ENCODE measurements at places on chromosomes 5 and 9.

DNA sequence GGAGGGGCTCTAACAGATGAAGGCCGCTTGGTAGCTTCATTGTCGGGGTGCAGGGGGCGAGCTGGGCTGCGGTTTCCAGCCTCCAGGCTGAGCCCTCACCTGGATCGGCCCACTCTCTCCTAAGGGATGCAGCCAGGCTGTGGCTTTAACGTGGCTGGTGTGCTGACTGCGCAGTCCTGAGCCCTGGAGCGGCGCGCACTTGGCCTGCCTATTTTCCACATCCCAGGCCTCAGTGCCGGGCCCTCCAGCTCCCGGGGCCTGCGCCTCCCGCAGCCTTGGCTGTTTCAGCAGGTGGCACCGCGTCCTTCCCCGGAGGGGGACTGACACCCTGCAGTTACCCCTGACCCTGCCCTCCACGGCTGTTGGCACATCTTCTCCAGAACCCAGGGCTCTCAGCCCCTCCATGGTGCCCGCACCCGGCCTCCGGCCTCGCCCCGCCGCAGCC is 1.4 kb downstream of the RNU6ATAC start:
- no peak for DNase-seq

- DNase-seq, result no peak
Measured at GRCh38 chr9:1938135-1938534, 77.0 kb upstream of the SMARCA2 start.

- DNase-seq, result no peak
Measured at GRCh38 chr9:123615381-123615780, 259.4 kb downstream of the CRB2 start.

DNA sequence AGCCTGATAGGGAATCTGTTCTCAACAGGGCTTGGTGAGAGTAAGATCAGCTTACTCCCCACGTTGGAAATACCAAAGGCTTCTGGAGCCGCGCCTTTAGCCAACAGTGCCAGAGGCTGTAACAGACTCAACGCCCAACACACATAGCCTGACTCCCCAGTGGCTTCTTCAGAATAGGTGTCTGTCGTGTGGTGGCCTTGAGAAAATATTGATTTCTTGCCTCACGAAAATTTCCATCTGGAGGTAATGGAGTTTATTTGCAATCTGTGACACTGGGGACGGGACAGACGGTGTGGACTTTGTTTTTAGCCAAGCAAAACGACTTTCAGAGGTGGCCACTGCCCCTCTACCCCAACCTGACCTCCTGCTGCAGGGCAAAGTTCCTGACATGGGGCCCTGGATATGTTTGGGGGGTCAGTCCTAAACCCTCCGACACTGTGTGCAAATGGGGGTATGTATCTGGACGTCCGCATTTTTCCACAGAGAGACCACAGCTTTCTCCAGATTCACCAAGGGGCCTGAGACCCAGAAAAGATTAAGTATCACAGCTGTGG is 189.3 kb downstream of the CDK5RAP2 start:
- DNase-seq, result no peak

DNA sequence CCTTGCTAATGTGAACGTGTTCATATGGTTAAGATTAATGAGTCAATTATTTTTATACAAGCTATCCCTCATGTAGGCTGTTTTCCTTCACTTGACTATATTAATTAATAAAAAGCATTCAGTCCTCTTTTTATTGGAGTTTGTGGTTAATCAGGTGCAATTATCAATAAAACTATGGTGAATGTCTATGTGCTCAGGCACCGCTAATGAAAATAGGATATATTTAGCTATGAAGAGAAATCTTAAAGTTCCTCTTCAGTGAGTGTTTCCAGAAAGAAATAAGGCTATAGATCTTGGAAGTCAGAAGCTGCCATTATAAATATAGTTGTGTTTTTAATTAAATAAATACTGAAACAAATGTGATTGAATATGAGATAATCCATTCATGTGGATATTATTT is 422.1 kb downstream of the DMAC1 start:
- DNase-seq, result no peak

GRCh38 chr5:60297658-60298057 is 402.3 kb downstream of the DEPDC1B start:
- no peak for DNase-seq

- no peak for DNase-seq
Measured at GRCh38 chr5:72783354-72783753, 33.1 kb upstream of the TNPO1 start.

- DNase-seq, result no peak
Measured at GRCh38 chr5:83157163-83157562, 79.8 kb downstream of the XRCC4 start.

DNA sequence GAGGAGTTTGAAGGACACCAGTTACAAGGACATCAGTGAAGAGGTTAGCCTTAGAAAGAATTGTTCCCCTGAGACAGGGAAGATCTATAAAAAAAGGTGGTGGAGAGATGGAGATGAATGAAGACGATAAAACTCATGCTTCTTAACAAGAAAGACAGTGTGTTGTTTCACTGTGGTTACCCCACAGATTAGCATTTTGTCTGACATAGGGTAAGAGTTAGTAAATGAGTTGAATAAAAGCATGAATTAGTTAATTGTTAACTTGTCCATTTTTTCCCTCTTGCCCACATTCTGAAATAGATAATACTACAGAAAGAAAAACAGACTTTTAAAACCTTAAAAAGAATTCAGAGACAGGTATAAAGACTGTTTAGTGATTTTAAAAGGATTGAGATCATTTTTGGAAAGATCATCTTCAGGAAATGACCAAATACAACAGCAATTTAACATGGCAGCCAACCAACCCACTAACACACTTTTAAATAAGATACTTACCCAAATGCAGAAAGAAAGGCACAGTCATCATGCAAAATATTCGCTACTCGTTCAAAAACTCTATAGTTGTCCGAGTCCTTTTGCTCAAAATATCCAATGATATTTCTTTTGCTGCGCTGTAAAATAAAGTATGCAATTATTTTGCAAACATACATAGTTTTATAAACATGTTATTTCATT is 78.5 kb downstream of the ERP44 start:
- DNase-seq, result no peak

- no peak for DNase-seq
Measured at GRCh38 chr5:1507961-1508658, 15.7 kb downstream of the LPCAT1 start.

DNA sequence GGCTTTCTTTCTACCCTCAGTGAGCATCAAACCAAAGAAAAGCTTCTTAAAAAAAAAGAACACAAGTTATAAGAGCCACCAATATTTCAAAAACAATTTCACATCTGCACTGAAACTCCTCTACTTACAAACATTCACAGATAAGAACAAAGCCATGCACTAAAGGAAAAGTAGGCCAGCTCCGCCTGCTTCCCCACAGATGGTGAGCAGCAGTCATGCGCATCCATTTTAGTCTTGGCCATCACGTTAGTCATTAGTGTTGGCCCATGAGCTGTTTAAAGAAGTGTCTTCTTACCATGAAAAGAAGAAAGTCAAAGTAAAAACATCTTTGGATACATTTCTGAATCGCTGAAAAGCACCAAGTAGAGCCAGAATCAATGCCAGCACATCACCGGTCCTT is 40.0 kb upstream of the SMIM23 start:
- no peak for DNase-seq

- DNase-seq, result no peak
Measured at GRCh38 chr9:94847486-94847885, 121.0 kb downstream of the AOPEP start.

- DNase-seq, result no peak
Measured at GRCh38 chr5:29309359-29309758, 1884.1 kb upstream of the CDH6 start.

- DNase-seq, result no peak
Measured at GRCh38 chr5:96839071-96839592, 31.4 kb upstream of the ERAP1 start.

- DNase-seq, result no peak
Measured at GRCh38 chr9:95491543-95492320, 25.0 kb downstream of the PTCH1 start.

Measured in stimulated activated CD8-positive, alpha-beta memory T cell treated with anti-CD3 and anti-CD28 coated beads, Interleukin-2, amount 100 ng/mL, for 48 hours (primary cell).